ENCODE measurements at places on chromosomes 2 and 18.

DNA sequence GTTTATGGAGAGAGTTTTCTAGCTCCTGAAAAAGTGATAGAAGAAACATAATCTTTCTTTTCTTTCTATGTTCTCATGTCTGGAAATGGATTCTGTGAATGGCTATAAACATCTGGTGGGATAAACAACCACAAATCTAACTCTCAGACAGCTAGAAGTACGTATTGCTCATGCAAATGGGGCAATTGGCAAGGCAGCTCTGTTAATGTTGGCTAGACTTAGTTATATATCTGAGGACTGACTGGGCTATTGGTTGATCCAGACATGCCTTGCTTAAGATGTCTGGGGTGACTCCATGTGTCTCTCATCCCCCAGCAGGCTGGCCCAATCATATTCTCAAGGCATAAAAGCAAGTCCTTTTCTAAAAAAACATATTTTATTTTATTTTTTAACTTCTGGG is 939.2 kb upstream of the NRXN1 start:
- no peak for DNase-seq

- DNase-seq: no peak
These were observed 59.9 kb upstream of the RAB12 start for GRCh38 chr18:8549254-8549757.

DNA sequence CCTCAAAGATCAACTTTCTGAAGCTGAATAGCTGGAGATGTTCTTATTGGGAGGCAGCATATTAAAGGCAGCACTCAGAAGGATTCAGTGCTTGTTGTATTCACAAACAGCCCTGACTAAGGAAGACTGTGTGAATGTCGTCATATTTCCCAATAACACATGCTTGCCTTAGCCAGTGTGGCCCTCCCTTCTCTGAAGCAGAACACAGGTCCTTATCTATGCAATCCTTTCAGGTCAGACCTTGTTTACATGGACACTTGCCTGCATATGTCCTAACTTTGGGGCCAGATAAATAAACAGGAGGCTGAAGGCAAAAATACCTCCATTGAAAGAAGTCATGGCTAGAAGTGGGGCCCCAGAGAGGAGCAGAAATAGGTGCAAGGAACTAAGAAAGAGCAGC is 97.2 kb downstream of the SLC4A3 start:
- DNase-seq: no peak

DNA sequence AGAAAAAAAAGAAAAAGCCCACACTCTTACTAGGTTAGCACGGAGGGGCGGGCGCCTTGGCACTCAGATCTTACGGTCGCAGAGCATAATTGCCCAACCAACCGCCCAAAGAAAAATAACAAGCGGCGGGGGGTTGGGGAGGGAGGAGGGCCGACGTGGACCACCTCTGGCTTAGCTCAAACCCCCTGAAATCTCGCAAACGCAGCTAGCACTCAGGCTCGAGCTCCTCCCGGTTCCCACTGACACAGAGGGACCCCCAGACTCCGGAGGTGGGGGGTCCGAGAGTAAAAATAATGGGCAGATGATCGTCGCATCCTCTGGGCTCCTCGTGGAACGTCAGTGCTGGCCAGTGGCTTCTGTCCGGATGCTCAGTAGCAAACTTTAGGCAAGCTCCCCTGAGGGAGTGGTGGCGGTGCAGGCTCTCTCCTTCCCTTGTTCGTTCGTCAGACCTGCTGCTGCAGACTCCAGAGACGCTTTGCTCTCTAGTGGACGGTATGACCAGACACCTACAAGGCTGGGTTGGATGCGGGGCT is 12.0 kb downstream of the CATIP start:
- DNase-seq: peak; percentile 57

DNA sequence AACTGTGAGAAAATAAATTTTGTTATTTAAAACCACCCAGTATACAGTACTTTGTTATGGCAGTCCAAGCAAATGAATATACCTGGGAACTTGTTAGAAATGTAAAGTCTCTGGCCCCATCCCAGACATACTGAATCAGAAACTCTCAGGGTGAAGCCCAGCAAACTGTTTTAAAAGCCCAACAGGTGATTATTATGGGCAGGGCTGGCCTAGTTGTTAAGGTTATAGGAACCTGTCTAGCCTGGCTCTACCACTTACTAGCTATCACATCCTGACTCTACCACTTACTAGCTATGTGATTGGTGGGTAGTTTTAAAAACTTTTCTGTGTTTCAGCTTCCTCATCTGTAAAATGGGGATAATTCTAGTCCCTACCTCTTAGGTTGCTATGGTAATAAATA is 8.0 kb upstream of the DARS1 start:
- DNase-seq: no peak

Measured in Right ventricle myocardium superior (tissue), 1 donor.